Activated naive CD4-positive, alpha-beta T cell treated with anti-CD3 and anti-CD28 coated beads for 36 hours (primary cell): ENCODE measurements at places on chromosomes 2 and 18.

DNA sequence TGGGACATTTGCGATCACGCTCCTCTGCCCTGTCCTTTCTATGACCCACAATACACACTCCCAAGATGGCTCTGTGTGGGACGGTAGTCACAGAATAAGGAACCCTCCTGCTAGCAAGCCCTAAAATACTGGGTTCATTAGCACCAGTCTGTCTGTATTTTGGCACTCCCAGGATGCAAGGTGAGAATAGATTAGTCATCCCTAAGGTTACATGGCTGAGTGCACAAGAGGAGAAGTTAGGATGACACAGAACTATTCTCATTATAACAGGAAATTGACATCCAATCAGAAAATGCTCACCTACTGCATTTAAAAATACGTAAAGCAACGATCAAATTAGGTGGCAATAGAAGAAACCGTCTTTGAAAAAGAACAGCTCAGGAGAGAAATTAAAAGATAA is 590.2 kb downstream of the EPHA4 start:
- no peak for DNase-seq

DNA sequence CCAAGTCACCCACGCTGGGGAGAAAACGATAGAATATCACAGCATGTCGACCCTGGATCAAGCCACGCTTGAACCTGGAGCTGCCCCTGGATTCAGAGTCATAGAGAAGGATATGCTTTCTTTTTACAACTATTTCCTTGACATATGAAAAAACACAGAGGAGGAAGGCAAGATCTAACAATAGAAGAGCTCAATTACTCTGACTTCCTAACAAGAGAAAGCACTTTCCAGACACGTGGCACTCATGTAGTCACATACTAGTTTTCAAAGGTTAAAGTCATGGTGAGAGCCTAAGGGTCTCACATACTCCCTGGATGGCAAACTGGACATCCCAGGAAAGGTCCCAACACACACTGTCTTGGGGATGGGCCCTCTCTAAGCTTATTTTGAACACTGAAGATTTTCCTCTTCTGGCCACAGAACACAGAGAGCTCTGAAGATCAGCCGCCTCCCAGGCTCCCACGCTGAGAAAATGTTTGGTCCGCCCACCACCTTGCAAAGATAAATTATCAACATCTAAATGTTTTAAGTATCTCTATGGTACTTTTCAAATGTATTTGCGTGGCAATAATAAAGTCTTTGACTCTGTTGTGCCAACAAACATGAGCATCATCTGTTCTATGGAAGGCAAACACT is 4.9 kb downstream of the PXDN start:
- DNase-seq: no peak

DNA sequence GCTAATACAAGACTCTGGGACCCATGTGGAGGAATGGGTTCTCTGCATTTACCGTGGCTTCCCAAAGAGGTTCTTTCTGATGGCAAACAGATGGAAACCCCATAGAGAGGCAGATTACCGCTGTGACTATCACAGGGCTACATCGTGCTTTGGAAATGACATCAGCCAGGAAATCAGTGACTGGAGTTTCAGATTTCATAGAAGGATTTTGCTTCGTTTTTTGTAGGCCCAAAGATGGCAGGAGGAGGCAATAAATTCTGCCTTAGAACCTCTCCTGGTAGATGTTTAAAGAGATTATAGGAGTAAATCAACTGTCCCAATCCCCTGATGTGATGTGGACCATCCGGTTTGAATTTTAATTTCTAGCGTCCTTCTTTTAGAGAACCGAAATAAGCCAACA is 214.1 kb downstream of the AGPS start:
- DNase-seq: no peak

- no peak for DNase-seq
These were observed 79.6 kb downstream of the TCF7L1 start for GRCh38 chr2:85212841-85213240.

DNA sequence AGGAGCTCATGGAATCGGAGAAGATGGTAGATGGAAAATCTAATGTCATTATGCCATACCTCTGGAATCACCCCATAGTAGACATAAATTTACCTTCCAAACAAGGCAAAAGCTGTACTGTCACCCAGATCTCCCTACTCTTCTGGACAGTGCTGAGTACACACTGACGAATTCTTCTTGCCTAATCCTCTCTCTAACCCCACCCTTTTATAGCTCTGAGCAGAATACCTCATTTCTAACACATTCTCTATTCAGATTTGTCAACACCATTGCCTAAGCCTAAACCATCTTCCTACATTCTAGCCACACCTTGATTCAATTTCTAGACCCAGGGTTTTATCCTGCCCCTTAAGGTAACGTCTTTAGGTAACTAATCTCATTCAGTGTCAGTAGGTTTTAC is 321.0 kb upstream of the NRP2 start:
- DNase-seq: no peak

DNA sequence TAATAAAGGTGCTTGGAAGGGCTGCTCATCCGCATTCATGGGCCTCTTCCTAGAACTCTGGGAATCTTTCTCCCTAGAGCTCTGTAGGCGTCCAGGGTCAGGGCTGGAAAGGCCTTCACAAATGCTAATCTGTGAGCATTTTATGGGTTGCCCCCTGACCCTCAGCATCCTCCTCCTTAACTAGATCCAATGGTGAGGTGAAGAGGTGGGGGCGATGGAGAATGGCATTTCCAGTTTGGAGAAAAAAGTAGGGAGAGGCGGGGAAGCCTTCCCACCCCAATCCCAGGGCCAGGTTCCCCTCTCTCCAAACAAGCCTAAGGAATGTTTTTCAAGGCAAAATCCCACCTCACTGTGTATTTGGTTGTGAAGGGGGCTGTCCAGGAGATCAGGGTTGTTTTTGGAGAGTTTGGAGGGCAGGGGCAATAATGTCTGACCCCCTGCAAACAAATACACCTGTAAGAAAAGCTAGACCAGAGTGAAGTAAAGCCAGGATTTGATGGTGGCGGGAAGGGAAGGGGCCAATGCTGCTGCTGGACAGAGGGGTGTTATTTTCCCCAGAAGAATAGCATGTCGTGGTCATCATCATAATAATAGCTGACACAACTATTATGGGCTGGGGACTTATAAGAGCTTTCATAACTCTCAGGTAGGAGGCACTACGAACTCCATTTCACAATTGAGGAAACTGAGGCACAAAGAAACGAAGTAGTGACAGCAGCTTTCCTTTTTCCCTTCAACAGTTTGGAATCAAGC is 1.4 kb upstream of the MYCN start:
- no peak for DNase-seq

GRCh38 chr2:236577481-236578410 is 8.1 kb downstream of the ACKR3 start:
- DNase-seq: no peak

DNA sequence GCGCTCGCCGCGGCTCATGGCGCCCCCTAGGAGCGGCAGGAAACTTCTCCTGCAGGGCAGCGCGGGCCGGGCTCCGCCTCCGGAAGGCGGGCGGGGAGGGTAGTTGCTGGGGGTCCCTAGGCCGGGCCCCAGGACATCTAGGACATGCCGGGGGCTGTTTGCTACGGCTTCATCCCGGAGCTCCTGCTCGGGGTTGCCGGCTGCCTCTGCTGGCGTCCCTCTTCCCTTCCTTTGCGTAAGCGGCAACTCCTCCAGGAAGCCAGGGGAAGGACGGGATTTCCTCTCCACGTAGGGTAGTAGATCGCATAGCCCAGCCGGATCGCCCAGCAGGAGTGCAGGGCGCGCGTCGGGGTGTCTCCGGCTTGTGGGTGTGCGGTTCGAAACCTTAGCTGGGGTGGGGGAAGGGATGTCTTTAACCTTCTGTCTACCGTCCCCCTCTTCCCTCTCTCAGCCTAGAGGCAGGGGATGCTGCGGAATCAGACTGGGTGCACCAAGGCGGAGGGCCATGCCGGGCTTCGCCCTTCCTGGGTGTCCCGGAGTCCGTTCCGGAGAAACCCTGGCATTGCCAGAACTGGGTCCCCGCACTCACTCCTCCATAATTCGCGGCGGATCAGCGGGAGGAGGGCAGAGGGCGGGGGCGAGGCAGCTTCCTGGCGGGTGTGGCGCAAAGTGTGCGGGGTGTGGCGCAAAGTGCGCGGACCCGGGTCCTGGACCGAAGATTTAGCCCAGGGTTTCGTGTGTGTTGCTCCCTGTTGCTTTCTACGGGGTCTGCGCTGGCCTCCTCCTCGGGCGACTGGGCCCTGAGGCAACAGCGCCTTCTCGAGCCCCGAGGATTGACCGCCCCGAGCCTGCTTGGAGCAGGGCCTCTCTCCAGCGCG is 12.2 kb upstream of the SKOR2 start:
- DNase-seq: no peak

DNA sequence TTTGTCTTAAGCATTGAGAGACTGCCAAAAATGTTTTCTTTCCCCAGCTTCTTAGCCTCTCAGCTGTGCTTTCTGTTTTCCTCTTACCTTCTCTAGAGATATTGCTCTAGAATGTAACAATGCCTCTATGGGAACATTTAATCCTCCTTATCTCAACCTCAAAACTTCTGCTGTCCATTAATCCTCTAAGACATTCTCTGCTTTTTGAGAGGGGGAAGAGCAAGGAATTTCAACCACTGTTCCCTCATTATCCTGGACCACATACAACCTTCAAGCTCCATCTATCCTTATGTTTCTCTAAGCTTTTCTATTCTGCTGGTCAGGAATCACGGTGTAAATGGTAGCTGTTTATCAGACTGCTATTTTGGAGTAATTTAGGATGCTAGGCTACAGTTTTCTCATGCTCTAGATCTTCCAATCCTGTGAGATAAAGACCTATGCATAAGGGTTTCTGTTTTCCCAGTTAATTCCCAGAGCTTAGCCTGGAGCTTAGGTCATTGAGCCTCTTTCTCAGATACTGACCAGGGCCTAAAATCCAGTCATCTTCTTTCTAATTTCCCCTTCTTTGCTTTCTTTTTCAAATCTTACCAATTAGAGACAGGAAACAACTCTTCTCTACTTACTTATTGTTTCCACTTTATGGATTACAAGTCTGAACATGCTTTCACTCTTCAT is 282.0 kb downstream of the CALCRL start:
- no peak for DNase-seq

DNA sequence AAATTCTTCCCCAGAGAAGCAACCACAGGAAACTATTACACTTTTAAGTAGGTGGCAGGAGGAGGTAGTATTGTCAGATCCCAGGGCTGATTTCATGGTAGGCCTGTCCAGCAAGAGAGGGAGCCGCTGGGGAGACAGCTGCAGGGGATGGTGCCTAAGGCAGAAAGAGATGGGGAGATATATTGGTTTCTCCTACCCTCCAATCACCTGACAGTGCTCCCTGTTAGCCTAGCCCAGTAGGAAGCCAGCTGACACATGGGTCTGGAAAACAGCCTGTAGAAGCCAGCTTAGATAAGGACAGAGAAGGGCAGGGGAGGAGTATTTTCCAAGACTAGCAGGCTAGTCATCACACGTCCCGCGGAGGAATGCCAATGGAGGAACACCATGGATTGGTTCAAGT is 8.2 kb upstream of the SPOPL start:
- no peak for DNase-seq

- no peak for DNase-seq
These were observed 176.2 kb upstream of the NYAP2 start for GRCh38 chr2:225223301-225223700.

DNA sequence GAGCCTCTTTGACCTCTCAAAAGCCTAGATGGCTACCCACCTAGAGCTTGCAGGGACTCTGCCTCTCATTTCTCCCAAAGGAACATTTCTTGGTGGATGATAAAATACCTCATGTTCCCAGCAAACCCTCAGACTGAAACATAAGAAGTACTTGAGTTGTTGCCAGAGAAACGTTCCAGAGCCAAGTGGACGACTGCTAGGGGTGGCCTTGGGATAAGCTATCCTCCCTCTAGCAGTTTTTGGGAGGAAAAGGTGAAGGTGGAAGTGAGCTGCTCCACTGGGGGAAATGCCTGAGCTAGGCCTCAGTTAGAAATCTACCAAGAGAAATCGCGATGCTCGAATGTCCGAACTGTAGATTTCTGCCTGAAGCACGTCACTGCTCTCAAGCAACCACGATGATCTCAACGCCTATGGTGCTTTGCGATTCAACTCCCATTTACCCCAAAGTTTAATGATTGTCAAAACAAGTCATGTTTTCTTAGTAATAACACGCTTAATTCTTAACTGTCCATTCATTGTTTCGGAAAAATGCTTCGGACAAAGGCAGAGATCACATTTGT is 91.5 kb downstream of the CCBE1 start:
- DNase-seq: no peak

- DNase-seq: no peak
These were observed 88.2 kb upstream of the MCFD2 start for GRCh38 chr2:47003641-47004427.

DNA sequence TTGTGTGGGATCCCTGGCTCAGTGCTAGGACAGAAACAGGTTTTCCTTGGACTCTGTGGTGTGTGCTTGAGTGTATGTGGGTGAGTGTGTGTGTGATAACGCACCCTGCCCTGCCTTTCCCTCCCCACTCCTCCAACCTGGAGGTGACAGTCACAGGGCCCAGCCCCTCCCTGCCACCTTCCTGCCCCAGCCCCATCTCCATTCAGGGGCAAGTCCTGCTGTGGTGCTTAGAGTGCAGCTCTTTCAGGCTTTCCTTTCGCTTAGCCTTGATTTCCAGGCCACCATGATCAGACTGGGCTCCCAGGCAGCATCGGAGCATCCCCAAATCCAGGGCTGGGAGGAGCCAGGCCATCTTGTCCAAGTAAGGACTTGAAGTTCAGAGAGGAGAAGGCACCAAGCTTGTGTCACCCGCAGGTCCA is 185.2 kb downstream of the ZFP36L2 start:
- DNase-seq: no peak

DNA sequence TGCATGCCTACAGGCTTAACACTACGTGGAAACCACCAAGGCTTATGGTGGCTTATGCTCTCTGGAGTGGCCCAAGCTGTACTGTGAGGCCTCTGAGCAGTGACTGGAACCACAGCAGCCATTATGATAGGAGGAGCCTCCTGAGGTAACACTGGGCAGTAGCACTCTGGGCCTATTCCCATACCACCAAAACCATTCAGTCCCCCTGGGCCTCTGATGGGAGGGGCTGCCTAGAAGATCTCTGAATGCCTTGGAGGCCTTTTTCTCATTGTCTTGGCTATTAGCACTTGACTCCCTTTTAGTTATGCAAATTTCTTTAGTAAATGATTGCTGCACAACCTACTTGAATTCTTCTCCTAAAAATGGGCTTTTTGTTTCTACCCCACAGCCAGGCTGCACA is 985.0 kb downstream of the DPP10 start:
- DNase-seq: no peak

DNA sequence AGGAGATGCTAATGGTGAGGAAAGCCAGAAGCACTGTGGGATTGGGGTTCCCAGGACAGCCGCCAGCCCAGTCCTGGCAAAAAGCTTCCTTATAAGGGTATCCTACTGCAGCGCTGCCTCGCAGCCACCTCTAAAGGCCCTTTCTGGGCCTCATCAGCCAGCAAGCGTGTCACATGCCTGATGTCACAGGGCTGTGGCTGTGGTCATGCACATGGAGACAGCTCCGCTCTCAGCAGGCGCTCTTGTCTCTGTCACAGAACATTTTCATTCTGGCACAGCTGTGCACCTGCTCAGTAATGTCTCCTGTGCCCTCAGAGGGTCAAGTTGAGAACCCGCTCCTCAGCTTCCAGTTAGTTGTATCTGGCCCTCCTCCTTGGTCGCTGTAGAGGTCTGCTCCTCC is 17.7 kb upstream of the MAL start:
- no peak for DNase-seq
